ENCODE measurements at places on chromosomes 16 and 17.

GRCh38 chr17:82843904-82844680 is 4.3 kb upstream of the ZNF750 start:
- DNase-seq, result no peak

- DNase-seq, result no peak
These were observed 55.5 kb upstream of the GPRC5B start for GRCh38 chr16:19940195-19940594.

- no peak for DNase-seq
These were observed 216.0 kb downstream of the FOXL1 start for GRCh38 chr16:86794216-86794864.

GRCh38 chr16:3783516-3783915 is 66.2 kb upstream of the TRAP1 start:
- no peak for DNase-seq

DNA sequence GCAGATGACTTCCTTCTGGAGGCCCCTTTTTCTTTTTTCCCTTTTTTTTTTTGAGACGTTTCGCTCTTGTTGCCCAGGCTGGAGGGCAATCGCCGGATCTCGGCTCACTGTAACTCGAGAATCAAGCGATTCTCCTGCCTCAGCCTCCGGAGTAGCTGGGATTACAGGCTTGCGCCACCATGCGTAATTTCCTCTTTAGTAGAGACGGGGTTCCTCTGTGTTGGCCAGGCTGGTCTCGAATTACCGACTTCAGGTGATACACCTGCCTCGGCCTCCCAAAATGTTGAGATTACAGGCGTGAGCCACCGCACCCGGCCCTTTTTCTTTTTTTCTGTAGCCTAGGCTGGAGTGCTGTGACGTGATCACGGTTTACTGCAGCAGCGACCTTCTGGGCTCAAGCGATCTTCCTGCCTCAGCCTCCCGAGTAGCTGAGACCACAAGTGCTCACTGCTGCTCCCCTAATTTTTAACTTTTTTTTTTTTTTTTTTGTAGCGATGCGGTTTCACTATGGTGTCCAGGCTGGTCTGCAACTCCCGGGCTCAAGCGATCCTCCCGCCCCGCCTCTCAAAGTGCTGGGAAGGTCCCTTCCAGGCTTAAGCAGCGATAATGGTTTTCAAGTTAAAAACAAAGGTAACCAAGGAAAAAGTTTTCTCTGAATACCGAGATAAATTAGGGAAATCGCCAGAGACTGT is 956 bp upstream of the IST1 start:
- peak; percentile 42 for DNase-seq

- no peak for DNase-seq
These were observed 51.7 kb downstream of the PLXDC1 start for GRCh38 chr17:39099663-39100286.

All from breast epithelium (tissue), 4 donors.